ENCODE measurements at places on chromosomes 12 and 14. TPM values are rescaled to one million over a fixed set of nuclear protein-coding genes. Genes with fewer than 3 reads are reported as not detected.
A peak's percentile ranks its signal among the peaks of the same experiment; 100 is the strongest.

- no peak for DNase-seq
Measured at GRCh38 chr12:86634456-86635410, 378.5 kb upstream of the MGAT4C start.

The ACTR6 gene
- 19.7 TPM for total RNA-seq

The KLRC3 gene
- not detected for total RNA-seq

- DNase-seq: no peak
Measured at GRCh38 chr12:2682296-2683251, 112.2 kb upstream of the FKBP4 start.

The CMKLR1 gene
- 11.3 TPM for total RNA-seq

The ANKRD33 gene
- total RNA-seq: not detected

- DNase-seq: peak; percentile 74
Measured at GRCh38 chr12:132523576-132524331, 33.8 kb downstream of the FBRSL1 start.

DNA sequence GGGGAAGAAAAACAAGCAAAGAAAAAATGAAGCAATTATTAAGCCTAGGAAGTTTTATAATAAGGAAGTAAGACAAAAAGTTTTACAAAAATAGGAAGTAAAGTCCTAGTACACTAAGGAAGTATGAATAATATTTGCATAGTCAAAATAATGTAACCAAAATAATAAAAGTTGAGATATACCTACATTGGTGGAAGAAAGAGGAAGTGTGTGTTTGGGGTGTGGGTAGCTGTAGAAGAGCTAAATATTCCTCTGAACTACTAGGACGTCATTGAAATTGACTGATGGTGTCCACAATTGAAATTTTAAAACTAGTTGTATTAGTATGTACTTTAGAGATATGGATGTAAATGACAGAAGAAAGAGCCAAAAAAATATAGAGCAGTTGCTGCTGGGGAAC is 228.4 kb upstream of the OTX2 start:
- no peak for DNase-seq

DNA sequence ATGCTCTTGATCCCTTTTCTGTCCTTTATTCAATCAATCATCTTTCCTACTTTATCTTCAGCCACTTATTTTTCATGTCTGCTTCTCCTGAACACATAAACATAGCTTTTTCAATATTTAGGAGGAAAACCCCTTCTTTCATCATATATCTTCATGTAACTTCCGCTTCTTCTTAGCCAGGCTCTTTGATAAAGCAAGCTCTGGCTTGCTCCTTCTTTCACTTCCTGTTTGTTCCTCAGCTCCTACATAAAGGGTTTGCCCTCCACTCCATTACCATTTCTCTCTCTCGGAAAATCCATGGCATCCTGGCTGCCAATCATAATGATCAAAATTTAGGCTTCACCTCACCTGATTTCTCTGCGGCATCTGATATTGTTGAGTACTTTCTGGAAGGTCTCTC is 33.7 kb upstream of the HELB start:
- DNase-seq: no peak

DNA sequence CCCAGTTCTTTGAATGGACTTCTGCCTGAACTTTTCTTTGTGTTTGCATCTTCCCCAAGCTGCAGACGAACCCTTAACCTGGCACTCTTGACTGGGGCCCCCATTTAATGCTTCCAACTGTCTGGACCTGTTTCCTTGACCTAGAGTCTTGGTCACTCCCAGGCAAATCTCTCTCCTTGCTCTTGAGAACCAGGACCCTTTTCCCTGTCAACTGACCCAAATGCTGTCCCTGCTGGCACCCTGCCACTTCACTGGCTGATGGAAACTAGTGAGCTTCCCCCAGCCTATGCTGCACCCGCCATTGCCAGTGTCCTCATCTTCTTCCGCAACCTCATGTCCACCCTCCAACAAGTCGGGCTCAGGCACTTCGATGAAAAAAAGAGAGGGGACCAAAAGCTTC is 79.5 kb downstream of the PRIMA1 start:
- DNase-seq: no peak

- no peak for DNase-seq
Measured at GRCh38 chr12:53115112-53115890, 12.0 kb downstream of the SOAT2 start.
